WTC11 (cell line): ENCODE measurements at places on chromosomes 11 and 22.

DNA sequence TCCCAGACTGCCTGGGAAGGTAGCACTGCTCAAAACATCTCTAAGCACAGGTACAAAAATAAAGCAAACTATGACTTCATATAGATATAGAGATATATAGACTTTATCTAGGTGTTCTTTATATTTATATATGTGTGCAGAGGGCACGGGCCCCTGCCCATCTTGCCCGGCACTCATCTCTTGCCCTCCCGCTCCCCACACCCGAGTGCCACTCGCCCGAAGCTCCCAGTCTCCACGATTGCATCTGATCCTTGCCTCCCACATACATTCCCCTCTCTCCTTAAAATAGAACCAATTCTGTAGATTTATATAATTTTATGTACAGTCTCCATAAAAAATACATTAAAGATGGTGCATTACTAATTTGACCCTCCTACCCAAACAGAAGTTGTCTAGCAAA lies 55.5 kb downstream of the IGSF9B start:
- DNase-seq = peak; percentile 1

- no peak for DNase-seq
These were observed 3.8 kb downstream of the FOLR1 start for GRCh38 chr11:72195518-72196270.

DNA sequence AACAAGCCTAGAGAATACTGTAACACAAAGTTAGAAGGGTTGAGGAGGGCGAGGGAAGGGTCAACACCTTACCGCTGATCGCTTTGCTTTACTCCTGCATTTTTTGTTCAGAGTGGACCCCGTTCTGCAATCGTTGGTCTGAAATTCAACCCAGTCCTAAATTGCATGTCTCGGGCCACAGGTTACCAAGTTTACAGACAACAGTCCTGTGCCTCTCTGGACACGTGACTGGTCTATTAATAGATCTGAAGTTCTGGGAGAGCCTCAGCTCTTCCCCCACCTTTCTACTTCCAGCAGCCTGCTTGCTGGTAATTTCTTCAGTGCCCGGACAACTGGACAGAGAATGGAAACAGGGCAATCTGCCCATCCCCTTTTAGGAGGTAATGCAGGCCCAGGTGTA lies 74.2 kb downstream of the STIM1 start:
- no peak for DNase-seq

GRCh38 chr11:66510271-66510989 lies at the start of gene BBS1:
BBS1 (plus strand) TSS chr11:66510635; CDS start chr11:66510660, 25 bp downstream.
- peak; percentile 89 for DNase-seq

DNA sequence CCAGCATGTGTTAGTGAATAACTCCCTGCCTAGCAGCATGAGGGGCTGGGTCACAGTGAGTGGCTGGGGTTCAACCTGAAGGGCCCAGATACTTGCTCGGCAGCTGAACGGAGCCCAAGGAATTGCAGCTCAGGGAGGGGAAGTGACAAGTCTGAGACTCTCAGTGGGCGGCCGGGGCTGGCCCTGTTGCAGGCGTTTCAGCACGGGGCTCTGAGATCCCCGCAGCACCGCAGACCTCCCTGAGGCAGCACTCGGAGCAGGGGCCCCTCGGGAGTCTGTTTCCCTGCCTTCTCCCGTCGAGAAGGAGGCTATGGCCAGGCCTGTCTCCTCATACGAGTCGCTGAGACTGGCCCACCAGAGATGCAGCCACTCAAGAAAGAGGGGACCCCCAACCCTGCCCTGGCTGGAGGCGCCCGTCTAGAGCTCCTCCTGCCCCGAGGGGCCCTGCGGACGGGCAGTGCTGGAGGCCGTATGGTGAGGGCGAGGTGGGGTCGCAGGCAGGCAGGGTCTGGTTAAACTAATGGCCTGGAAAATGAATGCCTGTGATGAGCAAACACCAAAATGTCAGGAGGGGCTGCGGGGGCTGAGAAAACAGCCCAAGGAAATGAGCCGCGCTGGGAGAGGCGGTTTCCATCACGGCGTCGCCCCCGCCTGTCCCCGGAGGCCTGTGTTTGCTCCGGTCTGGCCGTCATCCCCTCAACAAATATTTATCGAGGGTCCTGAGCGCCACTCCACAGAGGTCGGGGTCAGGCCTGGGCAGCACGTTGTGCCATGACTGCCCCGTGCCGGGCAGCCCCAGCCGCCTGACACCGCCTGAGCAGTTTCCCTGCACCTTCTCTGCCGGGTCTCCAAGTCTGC lies 9.3 kb downstream of the TSSC4 start:
- no peak for DNase-seq

GRCh38 chr11:12199231-12199948 lies 89.0 kb downstream of the MICAL2 start:
- DNase-seq = no peak

DNA sequence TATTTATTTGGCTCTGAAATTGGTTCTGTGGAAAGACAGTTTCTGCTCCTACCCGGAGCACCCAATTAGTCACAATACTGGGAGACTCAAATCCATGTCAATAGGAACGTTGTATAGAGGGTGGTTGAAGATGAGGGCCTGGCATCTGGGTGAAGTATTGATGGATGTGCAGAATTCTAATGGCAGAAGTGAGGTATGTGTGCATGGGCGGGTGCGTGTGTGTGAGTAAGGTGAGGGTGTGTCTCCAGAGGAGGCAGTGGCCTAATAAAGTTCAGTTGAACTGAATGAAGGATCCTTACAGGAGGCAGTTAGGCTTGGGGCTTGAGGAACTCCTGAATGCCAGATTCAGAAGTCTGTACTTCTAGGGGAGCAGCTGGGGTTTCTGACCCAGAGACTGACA lies 71.8 kb upstream of the B3GAT1 start:
- no peak for DNase-seq

DNA sequence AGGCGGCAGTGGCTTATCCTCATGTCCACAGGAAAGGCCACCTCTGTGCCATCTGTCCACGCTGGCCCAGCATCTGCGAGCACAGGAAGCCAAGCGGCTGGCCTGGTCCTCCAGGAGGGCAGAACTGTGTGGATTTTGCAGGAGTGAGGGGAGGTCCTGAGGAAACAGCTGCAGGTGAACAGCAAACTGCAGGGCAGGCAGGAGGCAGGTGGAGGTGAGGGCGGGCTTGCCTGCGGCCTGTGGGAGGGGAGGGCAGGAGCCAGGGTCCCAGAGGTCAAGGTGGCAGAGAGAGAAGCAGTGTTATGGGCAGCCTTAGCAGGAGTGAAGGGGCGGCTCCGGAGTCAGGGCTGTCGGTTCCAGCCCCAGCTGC lies 369.7 kb downstream of the SHANK2 start:
- DNase-seq = no peak

DNA sequence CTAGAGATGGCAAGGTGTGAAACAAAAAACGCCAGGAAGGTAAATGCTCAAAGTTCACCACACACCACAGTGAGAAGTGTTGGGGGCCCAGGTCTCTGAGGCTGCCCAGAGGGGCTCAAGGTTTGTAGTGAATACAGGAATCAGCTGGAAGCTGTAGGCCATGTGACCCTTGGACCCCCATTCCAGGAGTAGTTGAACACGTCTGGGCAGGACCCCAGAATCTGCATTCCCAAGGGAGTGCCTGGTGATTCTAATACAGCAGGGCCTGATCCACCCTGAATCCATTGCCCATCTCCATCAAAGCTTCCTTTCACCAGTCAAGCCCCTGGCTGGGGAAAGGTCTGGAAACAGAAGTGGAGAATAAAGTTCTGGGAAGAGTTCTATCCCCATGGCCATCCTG lies 70.8 kb upstream of the B3GAT1 start:
- no peak for DNase-seq

- no peak for DNase-seq
These were observed 368.9 kb downstream of the BUD13 start for GRCh38 chr11:116403794-116404461.

DNA sequence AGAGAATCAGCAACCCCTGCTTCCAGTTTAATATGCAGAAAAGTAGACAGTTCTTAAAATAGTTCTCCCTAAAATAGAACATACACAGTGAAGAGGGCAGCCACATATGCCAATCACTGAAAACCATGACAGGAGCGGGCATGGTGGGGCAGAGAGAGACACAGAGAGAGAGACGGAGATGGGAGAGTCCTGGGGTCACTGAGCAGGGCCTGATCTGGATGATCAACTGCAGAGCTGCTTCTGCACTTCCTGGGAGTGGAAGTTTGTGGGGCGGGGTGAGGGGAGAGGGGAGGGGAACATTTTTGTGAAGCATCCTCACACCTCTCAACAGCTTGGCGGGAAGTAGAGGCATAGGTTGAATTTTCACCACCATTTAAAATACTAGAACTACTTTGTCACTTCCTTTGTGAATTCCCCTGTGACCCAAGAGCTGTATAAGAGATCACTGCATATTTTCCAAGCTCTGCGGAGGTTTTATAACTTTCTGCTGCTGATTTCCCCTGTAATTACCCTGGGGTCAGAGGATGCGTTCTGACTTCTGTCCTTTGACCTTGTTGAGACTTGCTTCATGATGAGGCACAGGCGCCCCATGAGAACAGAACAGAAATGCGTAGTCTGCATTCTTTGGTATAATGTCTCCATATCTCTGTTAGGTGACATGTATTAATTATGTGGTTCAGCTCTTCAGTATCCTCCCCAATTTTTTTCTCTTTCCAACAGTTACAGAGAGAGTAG lies 419.4 kb downstream of the BRD1 start:
- DNase-seq = no peak

DNA sequence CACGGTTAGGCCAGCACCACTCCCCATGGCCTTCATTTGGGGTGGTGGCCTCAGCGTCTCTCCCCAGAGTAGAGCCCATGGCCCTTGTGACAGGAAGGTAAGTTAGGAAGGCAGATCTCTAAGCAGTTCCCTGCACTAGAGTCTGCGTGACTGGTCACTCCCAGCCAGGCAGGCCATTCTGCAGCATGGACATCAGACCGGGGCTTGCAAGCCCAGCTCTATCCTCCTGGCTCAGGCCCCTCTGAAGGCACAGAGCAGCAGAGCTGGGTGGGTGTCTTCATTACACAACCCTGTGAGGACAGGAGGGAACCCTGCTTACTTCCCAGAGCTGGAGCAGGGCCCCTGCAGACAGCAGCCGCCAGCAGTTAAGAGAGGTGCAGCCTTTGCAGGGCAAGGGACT lies 77.3 kb downstream of the PIWIL3 start:
- DNase-seq = no peak

DNA sequence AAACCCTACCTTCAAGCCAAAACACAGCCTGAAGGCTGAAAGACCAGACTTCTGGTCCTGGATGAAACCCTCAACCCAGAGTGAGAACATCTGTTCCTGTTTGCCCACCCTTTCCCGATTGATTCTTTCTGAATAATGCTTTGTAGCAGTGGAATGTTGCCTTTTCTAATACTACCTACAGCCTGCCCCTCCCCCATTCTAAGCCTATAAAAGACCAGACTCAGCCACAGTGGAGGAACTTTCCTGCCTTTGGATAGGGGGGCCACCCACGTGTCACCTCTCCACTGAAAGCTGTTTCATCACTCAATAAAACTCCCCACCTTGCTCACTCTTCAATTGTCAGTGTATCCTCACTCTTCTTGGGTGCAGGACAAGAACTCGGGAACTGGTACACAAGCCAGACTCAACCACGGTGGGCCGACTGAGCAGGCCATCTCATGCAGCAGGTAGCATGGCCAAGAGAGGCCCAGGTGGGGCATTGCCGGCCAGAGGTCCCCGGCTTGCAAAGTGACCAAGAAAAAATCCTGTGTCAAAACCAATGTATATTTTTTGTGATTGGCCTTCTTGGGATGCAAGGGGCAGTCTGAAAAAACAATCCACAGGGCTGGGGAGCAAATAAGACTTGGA lies 6.6 kb upstream of the APOL6 start:
- no peak for DNase-seq

DNA sequence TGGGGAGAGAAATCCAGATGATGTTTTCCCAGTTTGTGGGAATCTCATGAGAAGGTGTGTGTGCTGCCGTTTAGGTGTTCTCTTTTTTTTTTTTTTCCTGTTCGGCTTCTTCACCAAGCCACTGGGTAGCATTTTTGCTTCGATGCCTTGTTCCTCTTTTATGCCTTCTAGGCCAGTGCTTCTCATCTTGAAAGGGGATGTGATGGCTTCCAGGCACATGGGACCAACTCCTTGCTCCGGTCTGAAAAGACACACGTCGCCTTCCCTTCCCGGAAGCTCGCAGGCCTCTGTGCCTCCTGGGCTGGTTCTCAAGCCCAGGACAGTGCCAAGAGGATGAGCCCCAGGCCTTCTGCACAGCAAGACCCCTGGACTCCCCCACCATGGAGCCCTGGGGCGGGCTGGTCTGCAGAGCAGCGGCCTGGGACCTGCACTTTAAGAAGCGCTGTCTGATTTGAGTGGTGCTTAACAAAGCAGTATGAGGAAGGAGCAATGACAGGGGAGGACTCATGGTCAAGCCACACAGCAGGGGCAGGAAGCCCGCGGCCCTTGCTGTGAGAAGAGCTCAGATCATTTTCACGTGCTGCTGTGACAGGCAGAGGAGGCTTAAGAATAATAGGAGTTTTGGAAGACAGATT lies 158.8 kb downstream of the MPPED1 start:
- no peak for DNase-seq

DNA sequence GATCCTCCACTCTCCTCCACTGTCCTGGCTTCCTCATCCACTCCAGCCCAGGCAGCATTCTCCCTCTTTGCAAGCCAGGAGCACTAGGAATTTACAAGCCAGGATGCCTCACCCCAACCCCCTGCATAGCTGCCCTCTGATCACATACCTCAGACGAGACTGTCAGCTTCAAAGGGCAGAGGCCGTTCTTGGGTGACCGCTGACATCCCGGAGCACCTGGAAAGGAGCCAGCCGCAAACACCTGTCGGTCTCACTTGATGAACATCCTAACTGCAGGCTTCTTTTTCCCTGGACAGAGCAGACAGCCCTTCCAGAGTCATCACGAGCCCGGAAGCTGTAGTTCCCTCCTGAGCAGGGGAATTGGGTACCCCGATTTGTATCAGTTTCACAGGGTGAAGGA lies 451.3 kb upstream of the B3GAT1 start:
- DNase-seq = no peak

DNA sequence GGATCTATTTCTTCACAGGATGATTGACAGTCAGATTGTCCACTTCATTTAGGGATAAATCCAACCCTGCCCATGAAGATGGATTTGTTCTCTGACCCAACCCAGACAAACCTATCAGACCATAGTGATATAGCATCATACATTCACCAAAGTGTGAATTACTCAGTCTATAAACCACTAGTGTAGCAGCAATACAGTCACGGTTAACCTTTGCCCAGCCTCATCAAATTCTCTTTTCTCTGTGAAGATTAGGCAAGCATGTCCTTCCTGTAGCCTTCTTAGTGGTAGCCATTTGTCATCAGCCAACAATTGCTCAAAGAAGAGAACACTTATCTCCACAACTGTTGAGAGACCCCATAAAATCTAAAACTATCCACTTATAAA lies 14.4 kb upstream of the BIRC2 start:
- DNase-seq = no peak

- no peak for DNase-seq
These were observed 37.2 kb downstream of the FAM83F start for GRCh38 chr22:40031766-40032470.

DNA sequence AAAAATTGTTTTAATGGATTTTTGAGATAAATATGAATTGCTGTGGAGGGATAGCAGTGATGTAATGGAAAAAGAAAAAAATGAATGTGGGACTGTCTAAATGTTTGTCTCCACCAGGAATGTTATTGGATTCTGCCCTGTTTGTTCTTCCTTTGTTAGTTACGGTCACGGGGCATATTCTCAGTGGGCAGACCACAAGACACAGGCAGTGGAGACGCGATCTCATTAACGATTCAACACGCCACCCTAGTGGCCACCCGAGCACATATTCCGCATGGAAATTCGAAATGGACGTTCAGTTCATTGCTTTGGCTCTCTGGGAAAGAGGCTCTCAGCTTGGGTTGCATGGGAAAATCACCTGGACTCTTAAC lies 151.8 kb upstream of the TTC12 start:
- no peak for DNase-seq

- DNase-seq = no peak
These were observed 45.4 kb downstream of the TIMP3 start for GRCh38 chr22:32846780-32847491.

GRCh38 chr11:126101251-126101929 lies 38.7 kb upstream of the CDON start:
- DNase-seq = no peak
